GM10248 (cell line): ENCODE measurements at places on chromosomes 4 and X.

GRCh38 chr4:24405926-24406325, 178.4 kb downstream of the DHX15 start:
- DNase-seq, result no peak

DNA sequence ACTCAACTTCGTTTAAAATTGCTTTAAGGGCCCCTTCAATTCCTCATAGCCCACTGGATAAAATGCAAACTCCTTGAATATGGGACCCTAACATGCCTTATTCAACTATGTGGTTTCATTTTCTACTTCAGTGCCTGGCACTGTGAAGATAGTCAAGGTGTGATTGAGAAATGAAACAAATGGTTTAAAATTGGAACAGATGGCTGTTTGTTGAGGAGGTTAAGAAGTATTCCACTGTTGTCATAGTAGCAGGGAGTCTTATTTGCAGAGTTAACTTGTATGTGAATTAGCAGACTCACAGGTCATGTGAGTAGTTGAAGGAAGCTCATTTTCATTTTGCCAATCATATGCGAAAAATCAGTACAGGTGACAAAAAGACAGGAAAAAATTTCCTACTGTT, 593.3 kb downstream of the KCTD8 start:
- DNase-seq, result no peak

DNA sequence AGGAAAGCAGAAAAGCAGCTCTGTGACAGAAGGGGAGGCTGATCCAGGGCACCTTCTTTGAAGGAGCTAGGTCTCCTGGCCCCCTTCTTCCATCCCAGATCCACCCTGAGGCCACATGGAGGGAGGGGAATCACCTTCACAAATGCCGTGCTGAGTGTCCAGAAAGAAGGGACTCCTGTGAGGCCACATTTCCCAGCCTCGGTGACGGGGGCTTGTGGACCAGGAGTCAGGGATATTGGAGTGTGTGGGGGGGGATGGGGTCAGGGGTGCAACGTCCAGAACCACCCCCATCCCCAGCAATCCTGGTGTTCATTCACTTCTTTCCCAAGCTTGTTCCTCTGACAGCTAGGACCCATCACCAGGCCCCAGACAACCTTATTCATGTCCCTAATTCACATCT, 4.7 kb downstream of the TIMM17B start:
- DNase-seq, result no peak

DNA sequence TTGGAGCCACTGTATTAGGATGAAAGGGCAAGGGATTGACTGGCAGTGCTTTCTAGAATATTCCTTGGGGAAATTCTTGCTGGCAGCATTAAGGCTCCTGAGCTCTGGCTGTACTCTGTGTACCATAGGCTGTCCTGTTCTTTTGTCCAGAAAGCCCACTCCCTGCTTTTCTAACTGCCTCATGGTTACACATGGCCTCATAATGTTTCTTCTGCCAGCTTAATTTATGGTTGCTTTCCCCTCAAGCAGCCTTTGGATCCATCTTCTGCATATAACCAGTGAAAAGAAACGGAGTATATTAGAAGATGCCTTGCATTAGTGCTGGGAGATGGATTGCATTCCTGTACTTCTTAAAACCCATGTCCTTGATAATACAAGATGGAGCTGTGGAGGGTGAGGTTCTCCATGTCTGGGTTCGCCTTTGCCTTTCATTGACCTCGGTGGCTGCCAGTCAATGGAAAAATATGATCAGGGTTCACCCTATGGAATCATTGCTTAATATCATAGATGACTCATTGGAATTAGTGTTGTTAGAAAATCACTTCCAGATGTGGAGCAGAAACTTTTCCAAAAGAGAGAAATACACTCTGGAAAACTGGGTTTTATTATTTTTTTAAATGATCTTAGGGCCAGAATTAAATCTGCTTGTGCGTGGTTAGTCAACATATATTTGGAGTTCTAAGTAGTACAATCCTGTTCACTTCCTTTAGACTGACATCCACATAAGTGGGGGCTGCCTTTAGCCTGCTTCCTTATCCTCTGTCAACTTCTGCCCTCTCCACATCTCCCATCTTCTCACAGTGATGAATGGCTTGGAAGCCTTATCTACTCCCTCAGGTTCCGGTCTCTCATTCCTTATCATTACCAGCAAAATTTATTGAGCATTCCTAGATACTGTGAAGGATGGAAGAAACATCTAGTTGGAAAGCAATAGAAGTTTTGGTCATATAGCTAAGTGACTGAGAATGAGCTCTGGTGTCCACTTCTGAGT, 24.9 kb downstream of the DOCK11 start:
- no peak for DNase-seq

GRCh38 chr4:55931833-55932232, 16.9 kb upstream of the CEP135 start:
- DNase-seq, result no peak

DNA sequence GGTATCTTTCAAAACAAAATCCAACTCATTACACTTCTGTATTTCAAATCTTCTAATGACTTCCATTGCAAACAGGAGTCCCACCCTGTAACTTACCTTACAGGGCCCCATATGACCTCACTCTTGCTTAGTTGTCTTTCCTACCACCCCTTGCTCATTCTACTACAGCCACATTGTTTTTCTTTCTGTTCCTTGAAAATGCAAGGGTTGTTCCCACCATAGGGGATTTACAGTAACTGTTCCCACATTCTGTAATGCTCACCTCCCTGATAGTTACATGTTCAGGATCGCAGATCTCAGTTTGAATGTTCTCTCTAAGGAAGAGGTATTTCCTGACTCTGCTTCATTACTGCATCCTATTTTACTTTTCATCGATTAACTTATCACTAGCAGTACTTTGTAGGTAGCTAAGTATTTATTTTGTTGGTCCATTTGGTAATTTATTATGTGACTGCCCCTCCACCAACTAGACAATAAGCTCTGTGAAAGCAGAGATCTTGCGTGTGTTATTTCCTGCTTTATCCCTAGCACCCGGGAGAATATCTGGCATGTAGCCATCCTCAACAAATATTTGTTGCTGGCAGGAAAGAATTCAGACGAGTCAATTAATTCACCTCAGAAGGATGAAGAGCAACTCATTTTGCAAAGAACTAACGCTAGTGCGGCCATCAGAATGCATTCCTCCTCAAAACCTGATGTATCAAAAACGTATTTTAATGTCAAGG, 21.4 kb downstream of the MAOB start:
- DNase-seq, result no peak

- DNase-seq, result peak; percentile 31
Observed at GRCh38 chr4:70678383-70678999, 9.8 kb upstream of the UTP3 start.

DNA sequence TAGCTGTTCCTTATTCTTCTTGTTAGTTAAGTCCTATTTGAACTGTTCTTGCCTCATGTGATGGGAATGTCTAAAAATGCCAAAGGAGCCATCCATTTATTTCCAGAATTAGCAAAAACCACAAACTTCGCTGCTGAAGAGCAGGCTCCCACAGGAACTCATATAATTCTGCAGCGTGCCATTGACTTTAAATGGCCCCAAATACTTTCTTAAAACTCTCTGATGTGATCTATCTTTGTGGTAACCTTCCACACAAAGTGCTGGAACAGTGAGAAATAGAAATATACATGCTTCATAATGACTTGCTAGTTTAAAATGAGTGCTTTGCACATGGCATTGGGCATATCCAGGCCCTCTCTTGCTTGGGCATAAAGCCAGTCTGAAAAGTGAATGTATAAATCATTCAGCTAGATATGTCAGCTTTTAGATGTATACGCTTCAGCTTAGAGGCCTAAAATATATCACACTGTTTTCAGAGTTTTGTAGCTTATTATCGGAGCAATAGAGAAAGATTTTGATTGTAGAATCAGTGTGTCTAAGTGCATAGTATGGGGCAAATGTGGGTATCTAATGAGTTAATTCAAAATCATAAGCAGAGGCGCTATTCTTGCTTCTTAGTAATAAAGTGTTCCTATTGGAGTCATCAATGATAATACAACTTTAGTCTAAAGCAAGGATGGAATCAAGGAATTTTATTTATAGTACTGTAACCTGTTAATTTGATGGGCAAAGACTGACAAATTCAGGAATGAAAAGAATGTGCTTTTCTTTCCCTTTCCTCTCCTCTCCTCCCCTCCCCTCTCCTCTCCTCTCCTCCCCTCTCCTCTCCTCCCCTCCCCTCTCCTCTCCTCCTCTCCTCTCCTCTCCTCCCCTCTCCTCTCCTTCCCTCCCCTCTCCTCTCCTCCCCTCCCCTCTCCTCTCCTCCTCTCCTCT, 392.2 kb upstream of the ZFP42 start:
- no peak for DNase-seq

DNA sequence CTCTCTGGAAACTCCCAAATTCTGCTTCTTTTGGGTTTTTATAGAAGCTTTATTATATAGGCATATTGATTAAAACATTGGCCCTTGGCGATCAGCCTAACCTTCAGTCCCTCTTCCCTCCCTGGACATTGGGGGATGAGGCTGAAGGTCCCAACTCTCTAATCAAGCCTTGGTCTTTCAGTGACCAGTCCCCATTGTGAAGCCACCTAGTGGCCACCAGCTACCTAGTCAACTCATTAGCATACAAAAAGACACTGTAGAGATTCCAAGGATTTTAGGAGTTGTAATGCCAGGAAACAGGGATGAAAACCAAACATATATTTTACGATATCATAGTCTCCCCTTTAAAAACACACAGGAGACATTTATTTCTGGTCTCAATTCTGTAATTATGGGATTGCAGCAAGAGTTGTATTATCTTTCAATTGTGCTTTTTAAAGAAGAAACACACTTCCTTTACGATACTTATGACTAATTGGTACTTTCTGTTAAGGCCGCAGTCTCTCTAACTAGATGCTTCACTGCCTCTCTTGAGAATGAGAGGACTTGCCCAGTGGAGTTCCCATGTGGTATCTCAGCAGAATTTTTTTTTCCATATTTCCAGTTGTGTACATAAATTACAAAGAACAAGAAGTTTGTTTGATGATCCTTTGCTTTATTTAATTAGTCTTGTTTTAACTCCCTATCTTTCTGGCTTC, 58.2 kb downstream of the WDR17 start:
- peak; percentile 49 for DNase-seq

- DNase-seq, result no peak
Observed at GRCh38 chr4:122798101-122798500, 28.5 kb upstream of the FGF2 start.

GRCh38 chr4:76055016-76055415, 19.1 kb upstream of the CXCL11 start:
- DNase-seq, result peak; percentile 67

GRCh38 chr4:108193886-108194672, 25.3 kb upstream of the LEF1 start:
- no peak for DNase-seq

GRCh38 chr4:13921805-13922204, 294.3 kb upstream of the BOD1L1 start:
- no peak for DNase-seq

GRCh38 chr4:4395849-4396627, 9.1 kb downstream of the NSG1 start:
- DNase-seq, result no peak

GRCh38 chr4:77146186-77147078, 10.6 kb upstream of the CCNG2 start:
- no peak for DNase-seq

GRCh38 chr4:85823295-85823694, 348.3 kb downstream of the ARHGAP24 start:
- DNase-seq, result no peak

- DNase-seq, result no peak
Observed at GRCh38 chr4:34766935-34767334, 1477.4 kb downstream of the ARAP2 start.

DNA sequence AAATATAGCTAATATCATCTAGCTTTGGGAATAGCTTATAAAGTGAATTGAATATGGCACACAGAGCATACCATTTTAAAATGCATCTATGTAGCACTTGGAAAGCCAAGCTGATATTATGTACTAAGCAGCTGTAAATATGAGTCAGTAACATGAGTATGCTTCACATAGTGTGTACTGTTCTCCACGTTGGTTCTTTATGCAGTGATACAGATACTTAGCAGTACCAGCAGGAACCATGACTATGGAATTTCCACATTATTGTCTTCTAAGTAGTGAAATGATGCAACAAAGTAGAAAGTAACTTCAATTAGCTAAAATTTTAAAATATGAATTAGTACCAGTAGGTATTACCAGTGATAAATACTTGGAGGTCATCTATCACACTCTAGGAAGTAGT, 320.1 kb downstream of the BMPR1B start:
- DNase-seq, result no peak

DNA sequence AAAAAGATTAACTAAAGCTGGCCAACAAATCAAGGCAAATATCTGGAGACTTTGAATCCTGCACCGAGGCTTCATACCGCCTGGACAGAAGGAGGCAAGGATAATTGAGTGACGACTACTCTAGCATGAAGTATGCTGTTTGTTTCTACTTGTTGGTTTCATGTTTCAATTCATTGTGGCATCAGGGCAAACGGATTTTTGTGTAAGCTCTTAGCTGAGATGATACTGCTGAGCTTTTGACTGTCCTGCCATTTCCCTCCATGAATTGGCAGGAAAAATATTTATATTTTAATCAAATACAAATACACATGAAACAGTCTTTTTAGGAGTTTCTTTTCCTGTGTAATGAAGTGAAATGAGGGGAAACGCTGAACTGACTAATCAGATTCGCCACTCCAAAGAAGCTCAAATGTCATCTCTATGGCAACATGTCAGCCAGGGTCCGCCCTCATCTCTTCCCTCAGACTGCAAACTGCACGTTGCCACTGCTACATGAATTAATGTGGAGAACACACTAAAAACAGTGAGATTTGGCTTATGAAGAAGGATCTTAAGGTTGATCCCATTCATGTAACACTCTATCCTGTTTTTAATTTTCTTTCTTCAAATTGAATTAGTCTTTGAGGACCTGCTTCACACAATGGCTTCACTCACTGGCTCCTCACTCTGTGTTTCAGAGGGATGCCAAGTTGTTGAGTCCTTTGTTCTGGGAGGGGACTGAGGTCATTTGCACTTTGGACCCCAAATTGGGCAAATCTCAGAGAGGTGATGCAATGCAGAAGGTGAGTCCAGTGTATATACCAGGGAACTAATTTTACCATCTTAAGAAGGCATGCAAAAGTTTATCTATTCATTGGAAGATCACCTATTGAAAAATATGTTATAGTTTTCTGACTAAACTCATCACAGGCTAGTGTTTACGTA, 149.6 kb upstream of the MID1 start:
- no peak for DNase-seq

DNA sequence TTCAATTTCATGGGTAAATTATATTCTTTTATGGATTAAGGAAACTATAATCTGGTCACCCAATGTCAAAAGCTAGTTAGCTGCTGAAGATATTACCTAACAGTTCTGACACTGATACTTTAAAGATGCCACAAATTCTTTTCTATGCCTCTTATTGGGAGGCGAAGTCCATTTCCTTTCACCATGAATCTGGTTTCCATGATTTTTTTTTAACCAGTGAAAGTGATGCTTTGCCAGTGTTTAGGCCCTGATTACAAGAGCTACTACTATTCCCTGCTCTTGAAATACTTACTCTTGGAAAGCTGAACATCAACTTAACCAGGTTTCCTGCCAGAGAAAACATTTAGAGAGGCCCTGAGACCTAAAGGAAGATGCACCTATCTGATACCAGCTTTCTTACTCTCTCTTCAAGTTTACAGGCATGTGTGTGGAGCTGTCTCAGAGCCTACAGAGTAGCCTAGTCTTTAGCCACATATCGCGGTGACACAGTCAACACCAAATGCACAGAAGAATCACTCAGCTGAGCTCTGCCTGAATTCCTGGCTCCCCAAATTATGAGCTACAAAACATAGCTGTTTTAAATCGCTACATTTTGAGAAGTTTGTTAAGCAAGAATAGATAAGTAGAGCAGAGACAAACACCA, 1280.8 kb downstream of the PCDH7 start:
- DNase-seq, result no peak

GRCh38 chr4:8585186-8585585, 5.0 kb downstream of the GPR78 start:
- no peak for DNase-seq
